Stimulated activated CD8-positive, alpha-beta memory T cell treated with anti-CD3 and anti-CD28 coated beads, Interleukin-7, amount 100 ng/mL, for 24 hours (primary cell): ENCODE measurements at places on chromosomes 16 and 17.

DNA sequence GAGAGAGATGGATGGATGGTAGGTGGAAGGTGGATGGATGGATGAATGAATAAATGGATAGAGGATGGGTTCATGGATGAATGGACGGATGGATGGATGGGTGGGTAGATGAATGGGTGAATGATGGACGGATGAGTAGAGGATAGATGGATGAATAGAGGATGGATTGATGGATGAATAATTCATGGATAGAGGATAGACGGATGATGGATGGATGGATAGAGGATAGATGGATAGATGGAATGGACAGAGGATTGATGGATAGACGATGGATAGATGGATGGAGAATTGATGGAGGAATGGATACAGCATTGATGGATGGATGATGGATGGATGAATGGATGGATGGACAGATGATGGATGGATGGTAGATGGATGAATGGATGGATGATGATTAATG lies 91.7 kb downstream of the MYH11 start:
- DNase-seq: no peak

- DNase-seq: no peak
Observed at GRCh38 chr17:81927152-81927652, 333 bp downstream of the MAFG start.

GRCh38 chr16:67561824-67562525 lies 351 bp upstream of the CTCF start:
- peak; percentile 94 for DNase-seq

- no peak for DNase-seq
Observed at GRCh38 chr17:3966720-3967363, 2.6 kb upstream of the ATP2A3 start.

GRCh38 chr16:54657058-54657708 lies 273.5 kb upstream of the IRX5 start:
- no peak for DNase-seq

GRCh38 chr17:45825792-45826191 lies 18.9 kb upstream of the SPPL2C start:
- no peak for DNase-seq

GRCh38 chr16:21950782-21951521 lies 2.2 kb upstream of the UQCRC2 start:
- no peak for DNase-seq

DNA sequence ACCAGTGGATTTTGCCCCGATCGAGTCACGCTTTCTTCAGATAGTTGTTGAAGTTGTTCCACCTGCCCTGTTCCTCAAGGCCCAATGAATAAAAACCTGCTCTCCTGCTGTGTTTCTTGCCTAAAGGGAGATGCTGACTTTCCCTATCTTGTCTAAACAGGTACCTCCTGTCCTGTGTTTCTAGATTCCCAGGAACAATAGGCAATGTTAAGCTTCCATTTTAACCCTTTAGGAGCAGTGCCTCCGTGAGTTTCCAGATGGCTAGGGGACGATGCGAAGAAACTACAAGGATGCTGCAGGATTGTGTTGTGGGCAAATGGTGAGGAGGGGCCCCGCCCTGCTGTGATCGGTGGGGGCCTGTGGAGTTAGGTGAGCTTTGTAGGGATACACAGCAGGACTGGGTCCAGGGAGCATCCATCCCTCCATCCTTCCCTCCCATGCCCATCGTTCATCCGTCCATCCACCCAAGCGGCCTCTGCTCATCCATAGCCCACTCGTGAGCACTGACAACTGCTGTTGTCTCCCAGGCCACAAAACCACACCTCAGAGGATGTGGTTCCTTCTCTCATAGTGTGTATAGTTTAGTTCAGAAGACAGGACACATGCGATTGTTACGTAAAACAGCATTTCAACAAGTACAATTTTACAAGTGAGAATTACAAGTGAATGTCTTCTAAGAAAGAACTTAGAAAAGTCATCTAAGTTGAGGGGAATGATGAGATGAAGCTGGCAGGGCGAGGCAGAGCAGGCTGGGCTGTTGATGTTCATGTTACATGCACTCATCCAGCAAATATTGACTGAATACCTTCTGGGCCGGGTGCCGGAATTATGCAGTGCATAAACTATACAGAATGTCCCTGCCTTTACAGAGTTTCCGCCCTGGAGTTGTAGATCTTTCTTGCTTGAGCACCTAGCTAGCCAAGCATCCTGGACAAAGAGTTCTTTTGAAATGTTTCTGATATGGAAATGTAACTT lies 5.2 kb downstream of the ARSG start:
- no peak for DNase-seq

- no peak for DNase-seq
Observed at GRCh38 chr16:30948667-30949649, at the start of gene ORAI3. ORAI3 (plus strand) TSS chr16:30949068; CDS start chr16:30949290, 222 bp downstream.

- DNase-seq: no peak
Observed at GRCh38 chr17:68057531-68057952, 22.0 kb downstream of the KPNA2 start.

DNA sequence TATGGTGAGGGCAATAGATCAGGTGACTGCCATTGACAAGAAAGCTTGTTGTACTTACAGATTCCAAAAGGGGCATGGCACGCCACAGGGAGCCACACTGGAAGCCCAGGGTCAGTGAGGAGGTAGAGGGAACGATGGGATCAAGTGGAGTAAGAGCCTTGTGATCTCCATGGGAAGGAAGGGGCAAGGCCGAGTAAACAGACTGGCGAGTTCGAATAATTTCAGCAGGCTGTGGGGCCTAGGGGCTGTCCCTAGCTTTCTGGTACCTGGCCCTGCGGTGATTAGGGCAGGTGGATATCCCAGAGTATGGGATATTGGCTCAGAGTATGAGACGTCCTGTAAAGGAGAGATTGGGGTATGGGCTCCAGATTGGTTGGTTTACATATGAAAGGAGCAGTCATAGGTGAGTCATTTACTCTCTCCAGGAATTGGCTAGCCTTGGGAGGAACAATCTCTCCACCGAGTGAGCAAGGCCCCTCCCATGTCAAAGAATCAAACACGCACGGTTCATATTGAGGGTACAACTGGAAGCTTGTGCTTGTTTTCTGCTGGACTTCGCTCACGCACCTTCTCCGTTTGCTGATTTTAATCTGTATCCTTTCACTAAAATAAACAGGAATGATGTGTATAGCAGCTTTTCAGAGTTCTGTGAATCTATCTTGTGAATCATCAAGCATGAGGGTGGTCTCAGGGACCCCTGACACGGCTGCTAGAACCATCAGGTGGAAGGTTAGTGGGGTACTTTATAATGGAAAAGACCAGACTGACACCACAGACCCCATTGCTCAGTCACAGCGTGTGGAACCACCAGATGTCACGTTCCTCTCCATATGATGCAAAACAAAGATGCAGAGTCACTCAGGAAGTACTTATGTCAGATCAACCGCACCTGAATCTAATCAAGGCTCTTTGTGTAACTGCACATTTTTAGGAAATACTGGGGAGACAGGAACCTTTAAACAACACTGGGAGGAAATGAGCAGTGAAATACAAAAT lies 27.9 kb downstream of the GABARAPL2 start:
- no peak for DNase-seq

DNA sequence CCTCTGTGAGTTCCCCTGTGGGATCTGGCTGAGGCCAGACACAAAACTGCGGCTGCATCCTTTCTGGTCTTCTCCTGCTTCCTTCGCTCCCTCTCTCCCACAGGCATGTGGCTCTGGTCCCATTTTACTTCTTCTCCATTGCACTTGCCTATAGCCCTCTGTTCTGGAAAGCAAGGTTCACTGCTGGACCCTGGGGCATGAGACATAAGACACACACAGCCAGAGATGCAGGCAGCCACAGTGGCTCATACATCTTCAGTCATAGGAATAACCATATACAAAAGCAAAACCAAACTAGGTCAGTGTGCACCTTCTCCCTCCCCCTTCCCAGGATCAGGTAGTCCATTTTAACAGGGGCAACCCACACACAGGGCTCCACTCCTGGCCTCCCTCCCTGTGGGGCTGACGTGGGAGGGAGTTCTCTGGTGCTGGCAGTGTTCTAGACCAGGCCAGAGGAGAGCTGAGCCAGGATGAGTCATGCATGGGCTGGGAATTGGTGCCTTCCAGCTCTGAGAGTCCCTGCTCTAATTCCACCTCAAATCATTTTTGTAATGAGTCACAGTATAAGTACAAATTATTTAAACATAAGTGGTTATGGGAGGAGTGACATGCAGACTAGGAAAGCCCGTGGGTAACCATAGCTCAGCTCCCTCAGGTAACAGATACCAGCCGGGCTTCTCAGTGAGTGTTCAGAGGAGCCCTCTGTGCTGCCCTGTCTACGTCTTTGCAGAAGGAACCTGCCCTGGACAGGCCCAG lies 58.0 kb downstream of the ASIC2 start:
- DNase-seq: no peak

DNA sequence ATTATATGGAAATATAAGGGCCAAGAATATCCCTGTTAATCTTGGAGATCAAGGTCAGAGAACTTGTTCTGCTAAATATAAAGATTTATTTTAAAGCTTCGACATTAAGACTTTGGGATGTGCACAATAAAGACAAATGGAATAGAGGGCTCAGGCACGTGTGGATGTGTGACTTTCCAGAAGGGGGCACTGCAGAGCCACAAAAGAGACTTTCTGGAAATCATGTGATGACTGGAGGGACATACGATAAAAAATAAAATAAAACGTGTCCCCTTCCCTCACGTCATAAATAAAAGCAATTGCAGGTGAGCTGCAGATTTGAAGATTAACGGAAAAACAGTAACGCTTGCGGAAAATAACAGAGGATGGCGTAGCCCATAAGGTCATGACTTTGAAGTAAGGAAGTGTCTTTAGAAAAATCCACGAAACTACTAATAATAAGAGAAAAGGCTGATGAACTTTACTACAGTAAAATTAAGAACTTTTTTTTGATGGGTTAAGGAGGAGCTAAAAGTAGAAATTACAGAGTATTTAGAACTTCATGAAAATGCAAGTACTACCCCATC lies 9.4 kb upstream of the ENGASE start:
- peak; percentile 30 for DNase-seq

GRCh38 chr17:59870482-59870881 lies 22.3 kb downstream of the TUBD1 start:
- no peak for DNase-seq

GRCh38 chr16:58125781-58126335 lies 3.3 kb downstream of the CFAP20 start:
- DNase-seq: no peak

DNA sequence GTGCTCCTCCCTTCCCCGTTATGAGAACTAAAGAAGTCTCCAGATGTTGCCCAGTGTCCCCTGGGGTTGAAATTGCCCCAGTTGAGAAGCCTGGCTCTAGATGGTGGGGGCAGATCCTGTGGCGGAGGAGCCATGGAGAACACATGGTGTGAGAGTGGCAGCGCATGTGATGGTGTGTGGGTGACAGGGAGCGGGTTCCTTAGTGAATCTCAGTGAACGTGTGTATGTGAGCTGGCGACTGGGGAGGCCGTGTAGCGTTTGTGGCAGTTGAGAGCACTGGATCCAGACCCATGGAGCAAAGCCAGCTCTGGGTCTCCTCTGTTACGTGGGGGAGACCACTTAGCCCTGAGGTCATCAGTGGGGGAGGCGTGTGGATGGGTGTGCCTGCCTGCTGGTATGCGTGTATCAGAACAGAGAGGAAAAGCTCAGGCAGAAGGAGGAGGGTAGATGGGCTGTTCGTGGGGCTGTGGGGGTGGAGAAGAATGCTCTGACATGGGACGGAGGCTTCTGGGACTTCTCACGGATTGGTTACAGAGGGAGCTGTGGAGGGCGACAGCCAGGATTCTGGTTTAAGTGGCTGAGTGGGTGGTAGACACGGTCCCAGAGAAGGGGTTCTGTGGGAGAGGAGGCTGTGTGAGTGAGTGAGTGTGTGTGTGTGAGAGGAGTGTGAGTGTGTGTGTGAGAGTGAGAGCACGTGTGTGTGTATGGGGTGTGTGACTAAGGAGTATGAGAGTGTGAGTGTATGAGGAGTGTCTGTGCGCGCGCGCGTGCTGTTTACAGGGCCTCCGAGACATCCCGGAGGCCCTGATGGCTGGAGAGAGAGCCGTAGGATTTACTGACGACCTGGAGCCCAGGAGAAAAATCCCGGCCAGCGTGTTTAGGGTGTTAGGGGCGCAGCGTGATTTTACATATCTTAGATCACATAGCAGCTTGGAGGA lies 193.8 kb downstream of the SNX29 start:
- DNase-seq: no peak

DNA sequence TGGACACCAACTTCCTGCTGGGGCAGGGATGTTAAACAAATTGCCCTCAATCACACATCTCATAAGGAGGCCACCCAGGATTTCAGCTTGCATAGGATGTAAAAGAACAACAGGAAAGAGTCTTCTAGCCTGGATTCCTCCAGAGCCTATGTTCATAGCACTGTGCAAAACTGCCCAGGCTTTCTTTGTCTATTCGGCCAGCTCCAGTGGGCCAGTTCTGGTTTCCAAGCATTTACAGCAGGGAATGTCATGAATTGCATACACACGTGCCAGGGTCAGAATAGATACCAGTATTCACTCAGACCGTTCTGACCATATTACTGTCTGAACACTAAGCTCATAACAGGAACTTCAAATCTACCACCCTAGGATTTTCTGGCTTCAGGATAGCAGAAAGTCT lies 273.2 kb downstream of the CDH8 start:
- DNase-seq: no peak

DNA sequence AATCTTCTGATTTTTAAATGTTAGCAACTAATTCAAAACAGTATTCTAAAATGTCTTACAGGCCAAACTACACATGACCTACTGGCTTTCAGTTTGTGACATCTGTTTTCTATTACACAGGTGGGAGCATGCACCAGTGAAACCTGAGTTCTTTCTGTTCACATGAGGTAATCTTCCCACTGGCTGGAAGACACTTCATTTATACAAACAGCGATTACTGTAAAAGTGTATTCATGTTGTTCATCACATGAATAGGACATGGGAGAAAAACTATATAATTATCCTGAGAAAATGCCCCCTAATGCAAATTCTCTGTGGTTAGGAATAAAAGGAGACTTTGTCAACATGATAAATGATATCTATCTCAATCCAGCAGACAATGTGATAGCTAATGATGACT lies 11.1 kb upstream of the PIK3R5 start:
- no peak for DNase-seq

GRCh38 chr16:89572485-89573205 lies 2.9 kb upstream of the CPNE7 start:
- DNase-seq: no peak

DNA sequence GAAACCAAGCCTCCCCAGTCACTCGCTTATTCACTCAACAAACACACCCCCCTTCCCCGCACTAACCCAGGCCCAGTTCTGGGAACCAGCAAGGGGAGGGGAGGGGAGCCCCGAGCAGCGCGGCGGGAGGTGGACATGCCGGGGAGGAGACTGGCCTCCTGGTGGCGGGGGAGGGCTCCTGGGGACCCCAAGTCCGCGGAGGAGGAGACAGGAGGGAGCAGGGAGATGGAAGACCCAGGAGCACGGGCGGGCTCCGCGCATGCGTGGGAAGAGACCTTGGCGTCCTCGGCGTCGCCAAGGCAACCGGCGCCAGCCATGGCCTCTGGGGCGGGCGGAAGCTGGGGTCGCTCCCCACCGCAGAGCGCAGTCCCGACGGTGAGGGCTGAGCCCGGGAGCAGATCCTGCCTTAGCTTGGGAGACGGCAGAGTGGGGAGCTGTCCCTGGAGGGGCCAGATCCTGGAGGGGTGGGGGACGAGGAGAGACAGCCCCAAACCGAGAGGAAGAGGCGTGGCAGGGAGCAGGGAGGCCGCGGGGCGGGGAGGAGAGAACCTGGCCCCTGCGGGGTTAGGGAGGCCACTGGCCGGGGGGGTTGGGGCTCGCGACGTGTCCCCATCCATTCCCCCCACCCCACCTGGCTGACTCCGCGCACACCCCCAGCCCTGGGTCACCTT lies at the start of gene PRR29:
TSS of gene PRR29 (plus strand) at position 302 of the 671 bp plus-strand sequence. CDS start at position 316, 14 bp downstream.
- DNase-seq: peak; percentile 53
